ENCODE measurements at places on chromosomes 7 and 10. TPM values are rescaled to one million over a fixed set of nuclear protein-coding genes. Genes with fewer than 3 reads are reported as not detected.

Gene GRM3
- not detected for polyA plus RNA-seq

Gene TMEM229A
- not detected for polyA plus RNA-seq

Gene MCU
- polyA plus RNA-seq: 13.2 TPM

Gene STAG3
- not detected for polyA plus RNA-seq

Gene TMEM178B
- 0.43 TPM for polyA plus RNA-seq

Gene ZPBP
- not detected for polyA plus RNA-seq

Gene GPR15LG
- not detected for polyA plus RNA-seq

Gene OR6V1
- not detected for polyA plus RNA-seq

Gene GRID2IP
- 0.11 TPM for polyA plus RNA-seq

Gene PRSS37
- not detected for polyA plus RNA-seq

Gene AMPH
- 2.9 TPM for polyA plus RNA-seq

Gene GIMAP6
- 33.4 TPM for polyA plus RNA-seq

Gene CALCR
- polyA plus RNA-seq: not detected

Gene CDHR1
- 0.15 TPM for polyA plus RNA-seq

Gene SLC39A12
- not detected for polyA plus RNA-seq

Gene SLC26A4
- 0.30 TPM for polyA plus RNA-seq

Gene DRGX
- polyA plus RNA-seq: not detected

Gene OGDHL
- polyA plus RNA-seq: 2.8 TPM

Gene EIF5AL1
- polyA plus RNA-seq: 0.45 TPM

Gene ZNF485
- 1.8 TPM for polyA plus RNA-seq

Gene TRPV5
- polyA plus RNA-seq: 0.05 TPM

Gene AOAH
- 5.2 TPM for polyA plus RNA-seq

Gene TFR2
- 0.22 TPM for polyA plus RNA-seq

Gene SPDYE5
- polyA plus RNA-seq: not detected

Gene UBE2D1
- 9.9 TPM for polyA plus RNA-seq

Gene EBLN1
- not detected for polyA plus RNA-seq

Gene ANXA8
- 11.1 TPM for polyA plus RNA-seq

Gene PLXNA4
- polyA plus RNA-seq: 1.6 TPM

Gene PARP12
- 24.3 TPM for polyA plus RNA-seq

Gene ASIC3
- polyA plus RNA-seq: 7.6 TPM

Gene GHRHR
- polyA plus RNA-seq: not detected

Gene NANOS1
- polyA plus RNA-seq: 6.8 TPM

Gene SPDYE11
- not detected for polyA plus RNA-seq

Gene STX1A
- 7.5 TPM for polyA plus RNA-seq

Gene CUBN
- polyA plus RNA-seq: 0.20 TPM

Gene GTF2IRD1
- 10.1 TPM for polyA plus RNA-seq

Gene FAM131B
- 0.37 TPM for polyA plus RNA-seq

Gene SLIT1
- 0.48 TPM for polyA plus RNA-seq

Gene LIPF
- 2,549 TPM for polyA plus RNA-seq

Gene CRTAC1
- polyA plus RNA-seq: 0.49 TPM

Gene OR2A42
- polyA plus RNA-seq: 0.42 TPM

Gene NEUROG3
- not detected for polyA plus RNA-seq

Gene ANKRD30A
- 0.27 TPM for polyA plus RNA-seq

Gene EZH2
- polyA plus RNA-seq: 1.8 TPM

Gene PILRA
- polyA plus RNA-seq: 12.8 TPM

Gene HOXA7
- polyA plus RNA-seq: 5.2 TPM

Gene MYH16
- not detected for polyA plus RNA-seq

Gene PIK3CG
- 0.16 TPM for polyA plus RNA-seq

Gene TNS3
- polyA plus RNA-seq: 27.0 TPM
